ENCODE measurements at places on chromosomes 16 and 17.

GRCh38 chr16:47426806-47427205, 34.1 kb downstream of the ITFG1 start:
- no peak for DNase-seq

DNA sequence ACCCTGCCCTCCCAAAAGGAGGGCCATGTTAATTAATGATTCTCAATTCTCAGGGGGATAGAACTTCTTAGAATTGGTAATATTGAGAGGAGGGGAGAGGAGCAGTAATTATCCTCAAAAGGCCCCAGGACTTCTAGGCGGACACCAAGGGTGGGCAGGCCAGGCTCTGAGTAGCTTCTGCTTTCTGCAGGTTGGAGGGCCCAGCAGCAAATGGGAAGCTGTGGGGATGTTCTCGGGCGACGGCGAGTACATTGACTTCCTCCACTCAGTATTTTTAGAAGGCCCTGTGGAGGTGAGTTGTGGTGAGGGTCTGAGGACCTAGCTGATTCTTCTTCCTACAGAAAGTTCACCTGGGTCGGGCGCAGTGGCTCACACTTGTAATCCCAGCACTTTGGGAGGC, 57.5 kb downstream of the DNAH2 start:
- no peak for DNase-seq

DNA sequence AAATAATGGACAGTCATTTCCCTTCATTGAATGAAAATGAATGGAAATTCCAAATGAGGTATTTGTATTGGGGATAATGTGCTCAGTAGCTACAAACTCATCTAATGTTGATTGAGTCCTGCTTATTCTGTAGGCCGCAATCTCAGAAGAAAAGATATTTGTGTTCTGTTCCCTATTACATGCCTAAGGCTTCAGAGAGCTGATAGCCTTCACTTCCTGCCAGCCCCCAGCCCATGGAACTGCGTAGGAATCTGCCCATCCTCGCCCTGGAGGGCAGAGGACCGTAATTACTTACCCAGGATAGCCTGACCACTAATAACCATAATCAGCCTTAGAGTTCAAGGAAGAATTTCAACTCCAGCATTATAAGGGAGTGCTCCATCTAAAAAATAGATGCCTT, 17.9 kb upstream of the SNTB2 start:
- DNase-seq, result no peak

DNA sequence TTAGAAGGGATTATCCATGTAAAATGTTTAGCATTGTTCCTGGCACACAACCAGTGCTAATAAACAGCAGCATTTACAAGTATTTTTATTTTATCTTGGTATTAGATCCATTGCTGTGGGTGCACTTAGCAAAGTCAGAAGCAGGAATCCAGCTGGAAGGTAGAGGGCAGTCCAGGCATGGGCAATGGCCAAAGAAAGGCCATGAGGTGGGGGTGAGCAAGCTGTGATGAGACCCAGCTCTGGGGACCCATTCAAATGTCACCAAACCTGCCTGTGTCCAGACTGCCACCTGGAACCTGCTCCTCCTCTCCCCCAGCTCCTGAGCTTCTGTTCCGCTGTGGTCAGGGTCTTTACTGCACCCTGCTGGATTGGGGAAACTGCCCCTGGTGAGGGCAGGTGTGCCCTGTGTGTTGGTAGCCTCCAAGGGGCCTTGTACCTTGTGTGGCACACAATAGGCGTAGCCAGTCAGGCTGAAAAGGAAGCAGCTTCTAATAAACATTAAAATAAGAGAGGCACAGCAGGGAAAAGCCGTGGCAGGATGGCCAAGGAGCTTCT, 118.0 kb upstream of the CRHR1 start:
- DNase-seq, result no peak

GRCh38 chr16:27980076-27980775, 83.3 kb downstream of the GSG1L start:
- no peak for DNase-seq

GRCh38 chr16:81618661-81619060, 160.4 kb upstream of the PLCG2 start:
- no peak for DNase-seq

GRCh38 chr17:36879027-36879426, 58.2 kb upstream of the LHX1 start:
- no peak for DNase-seq

GRCh38 chr16:57814896-57815295, 12.6 kb upstream of the KIFC3 start:
- DNase-seq, result no peak

DNA sequence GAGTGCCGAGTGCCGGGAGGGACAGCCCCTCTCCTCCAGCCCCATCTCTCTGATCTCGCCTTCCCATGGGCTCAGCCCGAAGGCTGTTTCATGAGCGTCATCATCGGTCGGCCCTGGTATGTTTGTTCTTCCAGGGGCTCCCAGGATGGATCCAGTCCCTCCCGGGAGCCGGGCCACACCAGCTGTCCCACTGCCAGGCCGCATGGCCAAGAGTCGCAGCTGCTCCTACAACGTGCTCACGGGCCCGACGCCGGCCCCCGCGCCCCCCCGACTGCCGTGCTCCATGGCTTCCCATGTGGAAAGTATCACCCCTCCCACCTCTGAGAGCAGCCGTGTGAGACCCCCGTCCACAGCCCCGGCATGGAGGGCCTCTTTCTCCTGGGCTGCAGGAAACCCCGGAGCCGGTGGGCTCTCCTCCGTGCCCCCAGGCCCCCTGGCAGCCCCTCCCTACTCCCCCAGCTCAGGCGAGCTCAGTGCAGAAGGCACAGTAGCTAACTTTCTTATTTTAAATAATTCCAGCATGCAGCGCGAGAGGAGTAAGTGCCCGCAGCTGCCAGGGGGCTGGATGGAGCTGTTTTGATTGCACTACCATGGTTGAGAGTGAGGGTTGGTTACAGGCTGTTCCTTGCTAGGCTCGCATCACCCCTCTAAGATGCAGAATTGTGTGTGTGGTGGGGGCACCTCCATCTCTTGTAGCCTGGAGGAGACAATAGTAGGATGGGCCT, 26.6 kb upstream of the GSE1 start:
- DNase-seq, result no peak

DNA sequence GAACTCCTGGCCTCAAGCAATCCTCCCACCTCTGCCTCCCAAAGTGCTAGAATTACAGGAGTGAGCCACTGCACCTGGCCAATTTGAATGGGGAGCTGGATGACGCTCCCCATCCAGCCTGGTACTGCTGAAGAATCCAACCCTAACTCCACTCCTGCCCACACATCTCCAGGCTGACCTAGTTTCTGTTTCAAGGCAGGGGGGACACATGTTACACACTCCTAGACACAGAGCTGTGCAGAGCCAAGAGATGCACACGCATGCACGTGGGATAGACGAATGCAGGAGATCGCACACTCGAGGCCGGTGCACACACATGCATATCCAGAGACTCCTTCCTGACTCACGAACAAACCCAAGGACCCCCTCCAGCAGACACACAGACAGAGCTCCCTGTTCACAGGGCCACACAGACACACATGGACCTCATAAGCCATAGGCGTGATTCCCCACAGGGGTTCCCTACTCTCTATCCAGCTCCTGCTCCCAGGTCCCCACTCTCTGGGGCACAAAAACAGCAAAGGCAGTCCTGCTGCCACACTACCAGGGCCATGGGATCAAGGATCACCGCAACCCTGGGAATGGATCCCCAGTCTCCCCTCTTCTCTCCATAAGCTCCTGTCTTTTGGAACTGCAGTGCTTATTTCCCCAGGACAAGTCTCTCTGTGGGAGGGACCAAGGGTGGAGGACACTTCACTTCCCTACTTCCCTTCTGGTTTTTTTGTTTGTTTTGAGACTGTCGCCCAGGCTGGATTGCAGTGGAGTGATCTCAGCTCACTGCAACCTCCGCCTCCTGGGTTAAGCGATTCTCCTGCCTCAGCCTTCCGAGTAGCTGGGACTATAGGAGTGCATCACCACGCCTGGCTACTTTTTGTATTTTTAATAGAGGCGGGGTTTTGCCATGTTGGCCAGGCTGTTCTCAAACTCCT, 14.4 kb downstream of the EPOP start:
- DNase-seq, result no peak

DNA sequence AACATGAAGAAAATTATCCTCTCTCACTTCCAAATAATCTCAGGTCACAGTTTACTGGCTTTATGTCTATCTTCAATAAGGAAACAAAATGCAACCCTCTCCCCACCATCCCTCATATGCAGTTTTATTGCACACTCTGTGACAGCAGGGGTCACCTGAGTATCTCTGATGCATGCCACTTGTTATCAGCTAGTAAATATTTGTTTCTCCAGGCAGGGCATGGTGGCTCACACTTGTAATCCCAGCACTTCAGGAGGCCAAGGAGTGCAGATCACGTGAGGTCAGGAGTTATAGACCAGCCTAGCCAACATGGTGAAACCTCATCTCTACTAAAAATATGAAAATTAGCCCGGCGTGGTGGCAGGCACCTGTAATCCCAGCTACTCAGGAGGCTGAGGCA, 61.1 kb downstream of the ADAMTS18 start:
- no peak for DNase-seq

- DNase-seq, result no peak
Measured at GRCh38 chr17:30238387-30239088, 3.0 kb upstream of the SLC6A4 start.

- no peak for DNase-seq
Measured at GRCh38 chr17:83195330-83196023, 116.1 kb downstream of the METRNL start.

DNA sequence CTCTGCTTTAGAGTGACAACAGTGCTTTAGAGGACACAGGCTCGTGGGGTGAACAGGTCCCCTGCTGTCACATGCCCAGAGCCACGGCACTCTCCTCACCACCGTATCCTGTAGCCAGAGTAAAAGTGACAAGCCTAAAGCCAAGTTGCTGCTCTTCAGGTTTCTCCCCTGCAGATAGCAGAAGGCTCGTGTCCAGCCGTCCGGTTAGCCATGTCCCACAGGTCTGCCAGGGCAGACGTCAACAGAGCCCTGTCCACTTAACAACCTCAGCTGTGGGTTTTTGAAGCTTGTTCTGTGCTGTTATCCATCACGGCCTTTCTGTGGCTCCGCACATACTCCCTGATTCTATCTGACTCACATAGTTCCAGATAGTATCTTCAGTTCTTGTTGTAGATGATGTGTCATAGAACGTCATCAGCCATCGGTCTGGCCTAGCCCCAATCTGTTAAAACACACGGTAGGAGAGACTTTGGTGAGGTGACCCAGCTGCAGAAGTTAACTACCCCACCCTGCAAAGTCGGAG, 100.7 kb downstream of the SOCS1 start:
- no peak for DNase-seq

- DNase-seq, result no peak
Measured at GRCh38 chr17:42334677-42335076, 46.4 kb downstream of the STAT5A start.

GRCh38 chr17:61352408-61352770, 47.3 kb upstream of the TBX2 start:
- no peak for DNase-seq

GRCh38 chr16:73172241-73172972, 124.5 kb upstream of the ZFHX3 start:
- peak; percentile 79 for DNase-seq

DNA sequence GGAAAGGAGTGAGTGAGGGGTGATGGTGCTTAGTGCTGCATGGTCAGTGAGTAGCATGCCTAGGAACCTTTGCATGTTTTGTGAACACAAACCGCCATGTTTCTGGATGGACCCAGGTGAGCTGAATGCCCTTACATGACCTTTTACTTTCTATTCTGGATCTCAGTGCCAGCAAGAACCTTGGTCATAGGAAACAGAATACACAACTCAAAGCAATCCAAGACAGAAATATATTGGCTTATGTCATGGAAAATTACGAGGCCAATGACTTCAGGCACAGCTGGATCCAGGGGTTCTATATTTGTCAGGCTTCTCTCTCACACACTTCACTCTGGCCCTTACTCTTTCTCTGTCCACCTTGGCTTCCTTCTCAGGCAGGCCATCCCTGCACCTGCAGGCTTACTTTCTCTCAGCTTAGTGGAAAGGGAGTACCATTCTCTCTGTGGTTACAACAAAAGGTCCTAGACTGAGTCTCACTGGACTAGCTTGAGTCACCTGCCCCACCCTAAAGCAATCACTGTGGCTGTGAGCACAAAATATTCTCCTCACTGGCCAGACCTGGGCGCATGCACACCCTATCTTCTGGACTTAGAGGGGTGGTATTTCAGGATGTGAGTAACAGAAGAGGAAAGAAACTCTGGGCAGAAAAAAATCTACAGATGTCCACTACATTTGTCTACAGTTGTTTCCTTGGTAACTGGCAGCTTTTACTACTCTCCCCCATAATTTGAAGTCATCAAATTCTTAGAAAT, 20.4 kb upstream of the CPNE2 start:
- no peak for DNase-seq

DNA sequence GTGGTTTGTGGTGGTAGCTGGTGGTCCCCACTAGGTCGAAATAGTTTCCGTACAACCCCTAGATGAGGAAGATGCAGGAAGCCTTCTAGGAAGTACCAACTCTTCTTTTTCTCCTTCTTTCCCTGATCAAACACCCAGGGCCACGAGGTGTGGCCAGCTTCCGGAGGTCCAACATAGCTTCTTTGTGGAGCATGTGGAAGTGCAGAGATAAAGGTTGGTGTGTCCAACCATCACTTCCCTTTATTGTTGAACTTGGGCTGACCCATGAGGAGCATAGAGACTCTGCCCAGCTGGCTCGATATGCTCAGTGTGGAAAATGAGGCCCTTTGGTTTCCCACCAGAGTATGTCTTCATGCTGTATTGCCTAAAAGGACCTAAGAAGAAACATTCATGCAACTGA, 6.3 kb upstream of the RGS9 start:
- DNase-seq, result no peak

- DNase-seq, result no peak
Measured at GRCh38 chr16:80518436-80518835, 22.4 kb upstream of the DYNLRB2 start.

GRCh38 chr17:67063141-67063540, 18.8 kb downstream of the CACNG1 start:
- DNase-seq, result peak; percentile 11

DNA sequence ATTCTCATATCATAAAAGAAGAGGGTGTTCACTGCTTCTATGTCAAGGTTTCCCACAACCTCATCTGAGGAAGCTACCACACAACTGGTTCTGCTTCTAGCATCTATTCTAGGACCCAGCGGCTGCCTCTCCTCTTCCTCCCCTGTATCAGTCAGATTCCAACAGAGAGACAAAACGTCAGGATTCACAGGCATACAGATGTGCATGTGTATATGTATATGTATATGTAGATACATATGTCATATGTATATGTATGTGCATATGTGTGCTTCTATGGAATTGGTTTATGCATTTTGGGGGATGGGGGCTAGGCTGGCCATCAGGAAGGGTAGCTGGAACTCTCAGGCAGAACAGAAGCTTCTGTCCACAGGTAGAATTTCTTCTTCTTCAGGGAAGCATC, 37.4 kb upstream of the NLRP1 start:
- no peak for DNase-seq

- DNase-seq, result no peak
Measured at GRCh38 chr16:56960681-56961281, 969 bp upstream of the CETP start.
